ENCODE measurements at places on chromosomes 2 and 18.

- no peak for DNase-seq
These were observed 89.1 kb upstream of the MBOAT2 start for GRCh38 chr2:9092383-9093282.

DNA sequence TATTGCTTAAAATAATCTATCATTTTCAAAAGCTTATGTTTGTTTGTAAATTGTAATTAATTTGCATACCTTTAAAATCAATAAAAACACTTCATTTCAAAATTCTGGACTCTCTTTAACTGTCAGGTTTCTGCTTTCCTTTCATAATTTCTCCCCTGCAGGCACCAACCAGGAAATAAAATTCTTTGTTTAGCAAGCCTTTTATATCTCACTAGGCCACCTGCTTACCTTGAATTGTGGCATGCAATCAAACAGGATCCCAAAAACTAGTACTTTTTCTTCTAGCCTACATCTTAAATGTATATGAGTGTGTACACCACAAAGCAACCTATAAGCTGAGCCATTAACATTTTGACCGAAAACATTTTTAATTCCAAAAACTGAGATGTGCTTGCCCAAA lies 233.1 kb downstream of the NR4A2 start:
- no peak for DNase-seq

GRCh38 chr18:58496937-58497336 lies 132.0 kb downstream of the ALPK2 start:
- no peak for DNase-seq

GRCh38 chr18:31079973-31080372 lies 22.2 kb downstream of the DSC2 start:
- no peak for DNase-seq

GRCh38 chr2:30652271-30652915 lies 154.9 kb downstream of the CAPN13 start:
- DNase-seq, result peak; percentile 47

DNA sequence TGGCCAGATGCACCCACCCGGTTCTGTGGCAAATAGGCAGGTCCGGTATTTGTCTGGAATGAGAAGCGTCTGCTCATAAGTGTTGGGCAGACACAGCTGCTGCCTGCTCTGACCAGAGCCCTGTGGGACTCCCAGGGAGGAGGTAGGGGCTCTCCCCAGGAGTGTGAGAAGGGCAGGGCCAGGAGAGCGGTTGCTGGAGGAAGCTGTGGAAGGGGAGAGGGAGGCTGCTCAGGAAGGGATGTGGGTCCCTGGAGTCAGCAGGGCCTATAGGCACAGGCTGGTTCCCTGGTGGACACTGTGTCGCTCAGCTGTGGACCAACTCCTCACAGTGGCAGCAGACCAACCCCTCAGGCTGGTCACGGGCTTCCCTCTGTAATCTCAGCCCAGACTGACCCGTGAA lies 109.2 kb downstream of the DYSF start:
- DNase-seq, result no peak

GRCh38 chr2:28543316-28544035 lies 47.6 kb downstream of the PLB1 start:
- DNase-seq, result peak; percentile 14

GRCh38 chr2:218832520-218832919 lies 917 bp upstream of the PRKAG3 start:
- no peak for DNase-seq

GRCh38 chr2:234495251-234496054 lies 1.4 kb downstream of the ARL4C start:
- DNase-seq, result no peak

DNA sequence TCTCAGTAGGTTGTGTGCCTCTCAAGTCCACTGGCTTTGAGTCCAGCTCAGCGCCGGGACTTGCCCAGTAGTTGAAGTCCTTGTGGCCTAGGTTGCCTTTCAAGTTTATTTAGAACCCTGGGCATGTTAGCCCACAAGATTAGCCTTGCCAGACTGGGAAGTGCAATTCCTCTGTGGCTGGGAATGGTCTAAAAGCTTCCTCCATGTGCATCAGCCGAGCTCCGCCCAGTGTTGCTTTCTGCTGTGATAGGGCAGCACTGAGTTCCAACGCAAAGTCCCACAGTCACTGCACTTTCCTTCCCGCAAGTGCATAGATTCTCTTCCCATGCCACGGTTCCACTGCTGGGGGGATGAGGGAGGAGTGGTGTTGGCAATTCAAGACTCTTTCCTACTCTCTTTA lies 308.9 kb upstream of the THUMPD2 start:
- DNase-seq, result no peak

DNA sequence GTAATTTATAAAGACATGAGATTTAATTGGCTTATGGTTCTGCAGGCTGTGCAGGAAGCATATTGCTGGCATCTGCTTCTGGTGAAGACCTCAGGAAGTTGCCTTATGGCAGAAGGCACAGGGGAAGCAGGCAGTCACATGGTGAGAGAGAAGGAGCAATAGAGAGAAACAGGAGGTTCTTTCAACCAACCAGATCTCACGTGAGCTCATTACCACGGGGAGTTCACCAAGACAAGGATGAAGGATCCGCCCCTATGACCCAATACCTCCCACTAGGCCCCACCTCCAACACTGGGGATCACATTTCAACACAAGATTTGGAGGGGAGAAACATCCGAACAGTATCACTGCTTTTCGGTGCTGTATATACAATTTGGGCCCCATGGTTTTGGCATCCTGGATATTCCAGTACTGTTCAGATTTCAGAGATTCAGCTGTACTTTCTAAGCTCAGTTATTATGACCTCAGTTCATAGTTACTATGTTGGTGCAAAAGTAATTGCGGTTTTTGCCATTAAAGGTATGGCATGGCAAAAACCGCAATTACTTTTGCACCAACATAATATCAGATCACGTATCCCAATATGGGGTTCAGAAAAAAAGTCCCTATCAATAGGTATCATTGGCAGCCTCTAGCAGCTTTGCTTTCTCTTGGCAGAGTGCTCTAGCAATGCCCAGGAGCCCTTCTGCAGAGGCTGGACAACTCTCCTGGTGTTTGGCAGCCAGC lies 189.6 kb upstream of the SIX3 start:
- no peak for DNase-seq

DNA sequence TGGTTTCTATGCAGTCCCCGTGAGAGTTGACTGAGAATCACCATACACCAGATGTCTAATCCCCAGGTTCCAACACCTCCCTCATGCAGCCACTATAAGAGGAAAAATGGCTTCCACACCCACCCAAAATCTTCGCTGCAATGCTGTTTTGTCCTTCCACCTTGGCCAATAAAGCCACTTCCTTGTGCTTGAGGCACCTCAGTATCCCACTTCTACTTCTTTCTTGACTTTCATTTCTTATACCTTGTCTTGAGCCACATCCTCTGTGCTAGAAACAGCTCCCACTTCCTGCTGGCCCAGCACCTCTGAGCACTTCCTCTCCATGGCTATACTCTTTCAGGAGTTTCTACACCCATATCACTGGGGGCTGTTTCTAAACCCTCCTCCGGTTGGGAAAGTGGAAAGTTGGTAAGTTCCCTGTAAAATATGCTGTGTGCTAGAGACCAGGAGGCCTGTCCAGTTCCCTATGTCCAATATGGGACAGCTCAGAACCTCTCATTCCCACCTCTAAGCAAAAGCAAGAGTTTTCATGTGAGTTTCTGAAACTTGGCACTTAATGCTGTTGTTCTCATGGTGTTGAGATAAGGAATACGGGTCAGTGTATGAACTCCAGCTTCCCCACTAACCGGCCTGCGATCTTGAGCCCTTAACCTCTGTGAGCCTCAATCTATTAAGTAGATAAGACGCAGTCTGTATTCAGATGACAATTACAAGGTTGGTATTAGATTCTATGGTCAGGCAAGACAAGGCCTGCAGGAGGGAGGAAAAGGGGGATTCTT lies 209.1 kb upstream of the ID2 start:
- no peak for DNase-seq

GRCh38 chr18:21063011-21063410 lies 48.6 kb downstream of the ROCK1 start:
- DNase-seq, result no peak

DNA sequence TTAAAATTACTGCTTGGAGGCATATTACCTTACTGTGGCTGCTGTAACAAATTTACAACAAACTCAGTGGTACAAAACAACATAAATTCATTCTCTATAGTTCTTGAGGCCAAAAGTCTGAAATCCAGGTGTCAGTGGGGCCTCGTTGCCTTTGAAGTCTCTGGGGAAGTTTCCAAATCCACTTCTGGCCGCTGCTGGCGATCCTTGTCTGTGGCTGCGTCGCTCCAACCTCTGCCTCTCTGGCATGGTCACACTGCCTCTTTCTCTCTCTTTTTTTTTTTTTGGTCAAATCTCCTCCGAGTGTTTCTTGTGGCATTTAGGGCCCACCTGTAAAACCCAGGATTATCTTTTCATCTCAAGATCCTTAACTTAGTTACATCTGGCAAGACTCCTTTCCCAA lies 182.8 kb downstream of the ST6GAL2 start:
- no peak for DNase-seq

DNA sequence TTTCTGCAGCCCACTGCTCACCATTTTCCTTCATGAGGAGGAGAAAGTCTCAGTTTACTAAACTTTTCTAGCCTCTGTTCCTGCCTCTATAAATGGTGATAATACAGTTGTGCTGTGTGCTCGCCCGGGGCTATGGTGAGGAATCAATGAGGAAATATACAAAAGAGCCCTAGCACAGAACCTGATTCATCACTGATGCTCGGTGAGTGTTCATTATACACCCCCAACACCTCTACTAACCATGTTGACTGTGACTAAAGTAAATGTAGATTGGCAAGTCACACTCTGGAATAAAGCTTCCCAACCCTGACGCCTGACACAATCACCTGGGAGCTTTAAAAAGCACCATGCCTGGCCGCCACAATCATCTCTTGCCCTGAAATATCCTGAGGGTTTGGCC lies 118.8 kb upstream of the CYP1B1 start:
- DNase-seq, result no peak

DNA sequence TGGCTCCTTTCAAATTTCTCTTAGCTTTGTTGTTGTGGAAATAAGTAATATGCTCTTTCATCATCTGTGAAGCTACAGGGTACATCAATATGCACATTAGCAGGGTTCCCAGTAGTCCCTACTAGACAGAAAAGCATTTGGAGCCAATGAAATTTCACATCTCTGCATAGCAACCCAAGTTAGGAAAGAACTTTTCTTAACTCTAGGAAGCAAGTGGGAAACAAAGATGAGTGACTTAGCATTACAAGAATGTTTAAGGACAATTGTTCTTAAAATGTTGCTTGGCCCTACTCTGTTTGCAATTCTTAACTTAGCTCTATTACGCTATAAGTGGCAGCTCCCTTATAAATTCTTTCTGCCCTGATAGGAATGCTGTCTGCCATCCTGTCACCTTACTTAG lies 39.6 kb downstream of the ZEB2 start:
- peak; percentile 58 for DNase-seq

DNA sequence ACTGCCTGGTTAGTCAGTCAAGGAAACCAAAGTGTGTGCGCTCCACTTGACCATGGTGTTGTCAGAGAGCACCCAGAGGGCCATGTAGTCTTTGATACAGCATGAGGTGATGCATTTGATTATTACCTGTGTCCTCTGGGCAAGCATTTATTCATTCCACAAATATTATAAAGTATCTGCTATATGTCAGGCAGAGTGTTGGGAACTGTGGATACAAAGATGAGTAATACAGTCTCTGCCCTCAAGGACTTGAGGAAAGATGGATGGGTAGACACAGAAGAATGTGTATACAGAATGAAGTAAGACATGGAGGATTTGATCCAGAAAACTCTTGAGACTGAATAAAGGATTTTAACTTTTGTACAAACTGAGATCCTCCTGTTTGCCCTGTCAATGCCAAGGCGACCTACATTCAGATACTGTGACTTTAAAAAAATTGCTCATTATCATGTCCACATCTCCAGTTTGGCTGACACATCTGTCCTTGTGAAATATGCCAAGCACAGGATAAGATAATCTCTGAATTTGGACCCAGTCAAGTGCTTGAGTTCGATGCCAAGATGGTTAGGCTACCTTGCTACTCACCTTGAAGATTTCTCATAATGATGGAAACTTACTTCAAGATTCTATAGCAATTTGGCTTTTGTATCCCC lies 50.8 kb downstream of the ACYP2 start:
- DNase-seq, result peak; percentile 31
